ENCODE measurements at places on chromosomes 5 and 9.
A peak's percentile ranks its signal among the peaks of the same experiment; 100 is the strongest.

DNA sequence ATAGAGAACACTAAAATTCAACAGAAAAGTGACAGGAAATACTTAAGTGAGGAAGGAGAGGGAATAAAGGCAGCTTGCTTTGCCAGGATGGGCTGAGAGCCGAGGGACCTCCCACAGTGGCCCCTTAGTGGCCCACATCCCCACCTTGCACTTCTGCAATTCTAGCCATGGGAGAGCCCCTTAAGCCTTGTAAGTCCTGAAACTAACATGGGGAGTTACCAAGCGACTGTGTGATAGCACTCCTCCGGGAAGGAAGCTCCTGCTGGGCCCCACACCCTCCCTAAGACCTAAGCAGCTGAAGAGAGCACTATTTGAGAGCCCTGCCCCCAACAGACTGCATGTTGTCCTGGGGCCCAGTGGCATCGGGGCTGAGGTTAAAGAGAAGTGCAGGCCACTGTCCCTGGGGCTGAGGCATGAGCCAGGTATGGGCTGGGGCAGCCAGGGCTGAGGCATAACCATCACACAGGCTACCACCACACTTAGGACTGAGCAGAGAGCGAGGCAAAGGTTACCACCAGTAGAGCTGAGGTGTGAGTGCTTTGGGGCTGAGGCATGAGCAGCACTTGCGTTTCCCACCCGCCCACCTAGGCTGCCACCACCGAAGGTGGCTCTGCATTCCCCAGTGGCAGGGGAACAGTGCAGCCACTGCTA lies 301.8 kb upstream of the TRPC7 start:
- no peak for DNase-seq

DNA sequence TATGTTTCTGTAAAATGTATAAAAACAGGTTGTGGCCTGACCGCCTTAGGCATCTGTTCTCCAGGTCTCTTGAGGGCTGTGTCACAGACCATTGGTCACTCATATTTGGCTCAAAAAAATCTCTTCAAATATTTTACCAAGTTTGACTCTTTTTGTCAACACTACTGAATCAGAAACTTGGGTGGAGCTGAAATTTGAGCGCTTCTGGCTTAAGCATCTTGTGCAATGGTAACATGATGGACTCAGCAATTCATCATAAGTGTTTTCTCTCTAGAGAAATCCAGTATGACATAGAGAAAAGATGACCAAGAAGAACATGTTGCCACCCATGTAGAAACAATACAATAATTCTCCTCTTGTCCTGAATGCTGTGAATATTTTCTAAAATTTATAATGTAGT lies 387.9 kb downstream of the MAT2B start:
- DNase-seq, result no peak

GRCh38 chr5:32767948-32768467 lies 56.9 kb downstream of the NPR3 start:
- no peak for DNase-seq

DNA sequence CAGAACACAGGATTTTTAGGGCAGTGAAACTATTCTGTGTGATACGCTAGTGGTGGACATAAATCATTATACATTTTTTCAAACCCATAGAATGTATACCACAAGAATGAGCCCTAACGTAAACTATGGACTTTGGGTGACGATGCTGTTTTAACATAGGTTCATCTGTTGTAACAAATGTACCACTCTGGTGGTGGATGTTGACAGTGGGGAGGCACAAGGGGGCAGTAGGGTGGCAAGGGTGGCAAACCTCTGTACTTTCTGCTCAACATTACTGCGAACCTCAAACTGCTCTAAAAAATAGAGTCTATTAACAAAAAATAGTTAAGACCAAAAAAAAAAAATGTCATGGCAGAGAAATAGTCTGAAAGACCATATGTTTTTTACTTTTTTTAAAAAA lies 9.1 kb upstream of the MVB12B start:
- peak; percentile 16 for DNase-seq

- no peak for DNase-seq
Observed at GRCh38 chr9:113536483-113537228, 73.1 kb downstream of the RGS3 start.

GRCh38 chr5:134420343-134420742 lies 8.7 kb upstream of the CDKN2AIPNL start:
- DNase-seq, result no peak

- DNase-seq, result no peak
Observed at GRCh38 chr5:76367623-76368371, 35.3 kb upstream of the IQGAP2 start.

- DNase-seq, result no peak
Observed at GRCh38 chr9:88722753-88723152, 187.8 kb downstream of the NXNL2 start.

- DNase-seq, result no peak
Observed at GRCh38 chr9:131545003-131545785, at the start of gene PRRT1B. Gene PRRT1B (plus strand): TSS chr9:131545523. CDS start chr9:131545616, 93 bp downstream.

GRCh38 chr5:134525683-134526482 lies 413 bp downstream of the JADE2 start:
- peak; percentile 12 for DNase-seq

DNA sequence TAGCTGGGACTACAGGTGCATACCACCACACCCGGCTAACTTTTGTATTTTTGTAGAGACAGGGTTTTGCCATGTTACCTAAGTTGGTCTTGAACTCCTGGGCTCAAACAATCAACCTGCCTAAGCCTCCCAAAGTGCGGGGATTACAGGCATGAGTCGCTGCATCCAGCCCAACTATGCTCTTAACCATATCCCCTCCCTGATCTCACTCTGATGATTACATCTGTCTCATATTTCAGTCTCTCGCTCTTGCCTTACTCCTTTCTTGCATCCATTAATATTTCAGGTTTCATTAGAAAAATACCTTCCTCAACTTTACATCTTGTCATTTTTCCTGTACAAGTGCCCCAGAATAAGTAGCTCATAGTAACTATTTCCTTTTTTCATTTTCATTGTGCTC lies 61.0 kb upstream of the BASP1 start:
- DNase-seq, result no peak

DNA sequence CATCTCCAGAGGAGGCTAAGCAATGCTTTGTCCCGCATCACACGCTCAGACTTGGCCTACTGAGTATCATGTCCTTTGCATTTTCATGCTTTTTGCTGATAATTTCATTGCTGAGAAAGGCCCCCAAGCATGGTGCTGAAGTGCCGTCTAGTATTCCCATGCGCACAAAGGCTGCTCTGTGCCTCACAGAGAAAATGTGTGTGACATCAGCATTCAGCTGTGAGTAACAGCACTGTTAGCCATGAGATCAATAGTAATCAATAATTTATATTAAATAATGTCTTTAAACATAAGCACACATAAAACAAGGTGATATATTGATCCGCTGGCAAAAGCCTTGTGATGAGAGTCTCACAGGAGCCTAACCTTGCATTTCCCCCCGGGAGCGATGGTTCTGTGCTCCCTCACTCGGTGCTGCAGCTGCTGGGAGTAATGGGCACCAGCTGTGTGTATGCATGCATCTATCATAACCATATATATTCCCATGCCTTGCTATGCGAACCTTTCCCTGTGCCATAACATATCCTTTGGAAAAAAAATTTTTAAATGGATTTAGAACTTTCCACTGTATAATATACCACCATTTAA lies 50.4 kb upstream of the RNF130 start:
- no peak for DNase-seq

- no peak for DNase-seq
Observed at GRCh38 chr5:40680741-40681362, 1.1 kb downstream of the PTGER4 start.

DNA sequence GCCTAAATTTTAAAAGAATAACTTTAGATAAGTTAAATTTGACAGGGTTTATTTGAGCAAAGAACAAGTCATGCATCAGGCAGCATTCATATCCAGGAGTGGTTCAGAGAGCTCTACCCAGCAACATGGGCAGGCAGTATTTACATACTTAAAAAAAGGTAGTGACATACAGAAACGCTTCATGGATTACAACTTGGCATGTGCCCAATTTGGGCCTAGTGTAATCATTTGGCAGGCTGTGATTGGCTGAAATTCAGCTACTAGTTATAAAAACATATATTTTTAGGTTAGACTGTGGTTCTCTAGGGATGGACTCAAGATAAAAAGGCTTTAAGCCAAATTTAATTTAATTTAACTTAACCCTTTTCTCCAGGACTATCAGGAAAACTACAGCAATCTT lies 374.0 kb upstream of the ADAMTS16 start:
- DNase-seq, result no peak

- no peak for DNase-seq
Observed at GRCh38 chr9:71709384-71709783, 58.9 kb downstream of the CEMIP2 start.

All from NCI-H1105 (cell line).